ENCODE measurements at places on chromosomes 4 and X.

DNA sequence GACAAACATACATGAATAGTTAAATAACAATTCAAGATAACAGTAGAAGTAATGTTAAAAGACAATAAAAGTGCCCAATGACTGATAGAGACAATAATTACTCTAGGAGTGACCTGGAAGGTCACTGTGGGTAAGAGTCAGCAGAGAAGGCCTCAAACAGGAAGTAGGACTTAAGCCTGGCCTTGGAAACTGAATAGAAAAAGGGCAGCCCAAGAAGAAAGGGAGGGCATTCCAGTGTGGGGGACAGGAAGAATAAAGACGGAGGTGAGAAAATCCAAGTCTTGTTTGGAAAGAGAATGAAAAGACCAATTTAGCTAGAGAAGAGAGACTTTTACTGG is 6.0 kb downstream of the P2RY4 start:
- no peak for DNase-seq

DNA sequence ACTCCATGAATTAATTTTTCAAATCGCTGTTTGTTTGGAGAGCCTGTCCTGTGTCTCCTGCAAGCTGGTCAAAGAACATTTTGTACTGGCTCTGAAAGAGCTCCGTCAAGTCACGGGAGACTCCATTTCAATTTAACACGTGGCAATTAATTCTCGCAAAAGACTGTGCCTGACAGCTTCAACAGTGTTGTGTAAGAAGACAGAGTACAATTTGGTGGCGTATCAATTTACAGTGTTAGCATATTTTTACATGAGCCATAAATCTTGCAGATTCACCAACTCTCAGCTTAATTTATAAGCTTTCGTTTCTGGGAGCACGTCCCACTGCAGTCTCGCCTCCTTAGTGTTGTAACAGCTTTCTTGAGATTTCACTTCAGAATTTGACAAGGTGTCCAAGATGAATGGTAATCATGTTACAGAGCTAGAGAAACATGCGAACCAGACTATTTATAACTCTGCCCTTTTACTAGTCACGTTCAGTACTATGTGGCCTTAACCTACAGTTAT is 70.8 kb downstream of the RWDD4 start:
- no peak for DNase-seq

DNA sequence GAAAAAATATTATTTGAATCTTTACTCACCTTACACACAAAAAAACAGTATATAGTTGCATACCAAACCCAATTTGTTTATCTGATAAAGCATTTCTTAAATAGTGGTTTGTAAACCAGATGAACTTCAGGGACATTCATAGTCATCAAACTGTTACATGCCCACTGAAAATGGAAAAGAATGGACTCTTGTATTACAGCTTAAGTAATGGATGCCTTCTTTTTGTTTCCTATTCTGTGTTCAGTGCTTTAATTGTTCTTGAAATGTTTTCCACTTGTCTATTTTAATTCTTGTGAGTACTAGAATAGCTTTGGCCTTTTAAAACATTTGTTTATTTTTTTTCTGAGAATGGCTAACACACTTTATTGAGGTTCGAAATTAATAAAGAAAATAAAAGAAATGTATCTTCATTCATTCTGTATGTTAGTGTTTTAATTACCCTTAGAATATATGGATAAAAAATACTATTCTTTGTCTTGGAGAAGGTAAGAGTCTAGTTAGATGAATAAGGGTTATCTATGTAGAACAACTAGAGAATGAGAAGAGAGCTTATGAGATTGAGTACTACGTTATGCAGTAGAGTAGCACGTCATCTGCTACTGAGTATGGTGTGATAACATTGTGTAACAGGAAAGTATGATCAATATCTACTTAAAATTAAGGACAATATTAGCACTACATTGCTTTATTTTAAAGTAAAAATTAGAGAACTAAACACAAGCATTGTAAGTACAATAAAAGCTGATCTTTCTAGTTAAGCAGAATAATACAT is 9.9 kb downstream of the CPEB2 start:
- DNase-seq, result no peak

- no peak for DNase-seq
Observed at GRCh38 chr4:153538487-153539357, 72.6 kb downstream of the TMEM131L start.

DNA sequence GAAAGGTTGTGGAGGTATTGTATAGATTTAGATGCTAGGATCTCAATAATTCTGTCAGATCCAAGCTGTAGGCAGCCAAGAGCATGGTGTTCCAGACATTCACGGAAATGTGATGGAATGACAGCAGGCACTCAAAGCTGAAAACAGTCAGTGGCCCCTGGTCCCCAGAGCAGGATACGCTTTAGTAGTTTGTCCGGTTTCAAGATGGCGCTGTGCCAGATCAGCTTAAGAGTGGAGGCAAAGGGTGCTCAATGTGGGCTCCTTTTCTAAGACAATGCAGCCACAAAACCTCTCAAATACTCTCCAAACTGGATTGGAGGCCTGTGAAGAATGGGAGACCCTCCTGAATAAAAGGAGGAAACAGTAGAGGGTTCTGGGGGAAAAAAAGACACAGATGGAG is 291.2 kb upstream of the HS3ST1 start:
- DNase-seq, result no peak

- no peak for DNase-seq
Observed at GRCh38 chr4:41148931-41149330, 65.4 kb downstream of the APBB2 start.

DNA sequence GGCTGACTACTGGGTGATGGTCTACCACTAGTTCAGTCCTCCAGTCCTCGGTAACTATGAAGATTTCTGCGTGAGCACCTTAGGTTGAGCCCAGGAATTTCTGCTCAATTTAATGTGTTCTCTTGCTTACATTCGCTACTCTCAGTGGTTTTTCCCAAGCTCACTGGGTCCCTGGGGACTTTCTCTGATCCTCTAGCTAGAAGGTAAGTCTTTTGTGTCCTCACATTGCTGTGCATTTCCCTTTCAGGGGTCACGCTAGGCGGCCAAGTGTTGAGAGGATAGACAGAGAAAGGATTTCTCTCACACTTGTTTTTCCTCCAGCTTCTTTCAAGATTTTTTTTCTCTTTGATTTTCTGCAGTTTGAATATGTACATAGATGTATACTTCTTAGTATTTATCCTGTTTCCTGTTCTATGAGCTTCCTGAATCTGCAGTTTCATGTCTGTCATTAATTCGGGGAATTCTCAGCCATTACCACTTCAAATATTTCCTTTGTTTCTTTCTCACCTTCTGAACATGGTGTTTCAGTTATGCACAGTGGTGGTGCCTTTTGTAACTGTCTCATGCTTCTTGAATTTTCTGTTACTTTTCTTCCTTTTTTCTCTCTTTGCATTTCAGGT is 17.5 kb downstream of the MAGEA9 start:
- no peak for DNase-seq

- no peak for DNase-seq
Observed at GRCh38 chr4:70681704-70682103, 6.6 kb upstream of the UTP3 start.

GRCh38 chr4:71283642-71284257 is 55.1 kb upstream of the SLC4A4 start:
- DNase-seq, result no peak

DNA sequence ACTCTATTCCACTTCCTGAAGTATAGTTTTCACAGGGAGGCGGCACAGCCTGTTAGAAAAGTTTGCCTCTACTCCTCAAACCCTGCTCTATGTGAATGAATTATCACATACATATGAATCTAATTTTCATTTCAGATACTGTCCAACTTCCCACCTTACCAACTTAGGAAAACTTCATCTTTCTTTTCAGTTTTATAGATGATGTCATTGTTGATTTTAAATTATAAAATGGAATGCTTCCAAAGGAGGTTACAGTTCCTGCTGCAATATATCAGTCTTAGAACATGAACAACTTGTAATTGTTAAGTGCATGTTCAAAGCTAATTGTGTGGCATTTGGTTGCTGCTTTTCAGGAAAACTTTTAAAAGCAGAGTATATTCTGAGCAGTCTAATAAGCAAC is 92.4 kb downstream of the NEUROG2 start:
- DNase-seq, result no peak

Data from WERI-Rb-1 (cell line).